ENCODE measurements at places on chromosomes 16 and 17.
A peak's percentile ranks its signal among the peaks of the same experiment; 100 is the strongest.

- no peak for DNase-seq
Observed at GRCh38 chr17:78722246-78722761, 59.8 kb downstream of the CYTH1 start.

DNA sequence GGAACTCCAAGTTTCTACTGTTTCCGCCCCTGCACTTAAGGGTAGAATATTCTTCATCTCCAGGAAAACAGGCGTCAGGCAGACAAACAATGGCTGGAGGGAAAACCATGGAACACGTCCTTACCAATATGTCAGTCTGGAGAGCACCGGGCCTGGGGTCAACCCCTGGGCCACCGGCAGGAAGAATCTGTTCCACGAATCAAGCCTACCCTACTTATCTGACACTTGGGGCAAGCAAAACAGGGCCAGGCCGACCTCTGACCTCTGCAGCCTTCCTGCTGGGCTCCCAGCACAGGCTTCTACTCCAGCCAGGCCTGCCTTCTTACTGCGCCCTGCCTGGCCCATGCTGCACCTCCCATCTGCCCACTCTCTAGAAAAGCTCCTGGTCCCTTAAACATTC, 10.1 kb downstream of the VAC14 start:
- DNase-seq, result no peak

DNA sequence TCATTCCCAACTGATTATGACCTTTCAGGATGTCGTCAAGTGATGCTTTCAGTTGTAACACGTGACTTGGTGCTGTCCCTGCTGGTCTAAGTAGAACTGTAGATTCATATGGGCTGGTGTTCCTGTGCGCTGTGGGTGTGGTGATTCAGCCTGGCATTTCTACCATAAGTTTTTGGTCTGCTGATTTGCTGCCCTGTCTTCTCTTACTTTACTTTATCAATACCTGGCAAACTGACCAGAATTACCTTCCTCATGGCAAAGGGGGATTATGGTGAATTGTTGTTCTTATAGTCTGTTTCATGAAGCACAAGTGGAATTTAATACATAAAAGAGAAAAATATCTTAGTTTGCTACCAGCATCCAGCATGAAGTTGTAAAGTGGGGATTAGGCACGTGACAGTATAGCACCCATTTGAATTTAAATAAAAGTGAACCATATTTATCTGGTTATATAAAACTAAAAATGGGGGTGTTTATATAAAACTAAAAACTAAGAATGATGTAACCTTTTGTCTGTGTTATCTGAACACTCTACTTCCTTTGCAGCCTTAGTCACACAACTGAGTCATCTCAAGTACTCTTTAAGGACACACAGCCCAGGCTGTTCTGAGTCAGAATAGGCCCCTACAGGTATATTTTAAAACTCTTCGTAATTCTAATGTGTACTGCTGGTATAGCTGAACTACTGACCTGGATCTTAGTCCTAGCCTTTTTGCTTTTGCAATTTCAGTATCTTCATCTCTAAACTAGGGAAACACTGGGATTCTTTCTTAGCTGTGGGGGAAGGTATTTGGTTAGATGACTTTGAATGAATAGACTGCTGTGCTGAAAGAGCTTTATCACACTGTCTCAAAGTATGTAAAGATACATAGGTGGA, 28.3 kb downstream of the TTC19 start:
- DNase-seq, result peak; percentile 88

DNA sequence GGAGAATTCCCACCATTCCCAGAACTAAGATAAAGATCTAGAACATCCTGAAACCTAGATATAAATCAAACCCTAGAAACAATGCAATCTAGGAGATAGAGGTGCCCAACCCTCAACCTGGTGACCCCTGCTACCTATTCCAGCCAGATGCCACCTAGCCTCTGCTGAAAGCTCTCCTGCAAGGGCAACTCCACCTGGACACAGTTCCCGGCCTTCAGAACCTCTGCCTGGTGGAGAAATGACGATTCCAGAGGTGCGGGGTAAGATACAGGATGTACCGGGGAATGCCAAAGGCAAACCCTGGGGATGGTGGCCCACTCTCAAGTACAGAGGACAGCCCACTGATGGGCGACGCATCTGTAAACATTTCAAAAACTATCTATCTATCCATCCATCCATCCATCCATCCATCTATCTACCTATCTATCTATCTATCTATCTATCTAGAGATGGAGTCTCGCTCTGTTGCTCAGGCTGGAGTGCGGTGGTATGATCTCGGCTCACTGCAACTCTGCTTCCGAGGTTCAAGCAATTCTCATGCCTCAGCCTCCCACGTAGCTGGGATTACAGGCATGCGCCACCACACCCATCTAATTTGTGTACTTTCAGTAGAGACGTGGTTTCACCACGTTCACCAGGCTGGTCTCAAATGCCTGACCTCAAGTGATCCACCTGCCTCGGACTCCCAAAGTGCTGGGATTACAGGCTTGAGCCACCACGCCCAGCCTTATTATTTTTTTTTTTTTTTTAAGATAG, 19.0 kb downstream of the MEAK7 start:
- no peak for DNase-seq

All from PC-9 (cell line).